Retina (tissue), 1 donor: ENCODE measurements at places on chromosomes 7 and 10.

- no peak for DNase-seq
Observed at GRCh38 chr7:136150311-136150710, 173.2 kb upstream of the MTPN start.

DNA sequence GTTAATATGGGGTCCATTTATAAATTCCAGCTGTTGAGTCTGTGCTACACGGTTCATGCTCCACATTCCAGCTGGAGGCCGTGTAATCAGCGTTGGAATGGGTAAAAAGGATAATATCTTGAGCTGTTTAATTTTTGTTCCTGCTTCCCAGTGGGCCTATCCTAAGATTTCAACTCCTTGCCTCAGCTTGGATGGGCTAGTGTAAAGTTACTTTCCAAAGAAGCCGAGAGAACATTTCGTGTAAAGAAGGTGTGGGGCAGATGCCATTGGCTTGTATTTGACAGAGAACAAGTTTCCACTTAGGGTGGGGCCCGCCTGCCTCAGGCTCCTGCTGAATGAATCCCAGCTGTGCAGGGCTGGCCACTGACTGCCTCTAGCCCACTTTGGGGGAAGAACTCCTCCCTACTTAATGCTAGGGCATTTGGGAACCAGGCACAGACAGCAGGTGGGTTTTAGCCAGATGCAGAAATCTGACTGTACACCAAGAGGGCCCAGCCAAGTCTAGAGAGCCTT lies 125.9 kb upstream of the LYZL2 start:
- no peak for DNase-seq

DNA sequence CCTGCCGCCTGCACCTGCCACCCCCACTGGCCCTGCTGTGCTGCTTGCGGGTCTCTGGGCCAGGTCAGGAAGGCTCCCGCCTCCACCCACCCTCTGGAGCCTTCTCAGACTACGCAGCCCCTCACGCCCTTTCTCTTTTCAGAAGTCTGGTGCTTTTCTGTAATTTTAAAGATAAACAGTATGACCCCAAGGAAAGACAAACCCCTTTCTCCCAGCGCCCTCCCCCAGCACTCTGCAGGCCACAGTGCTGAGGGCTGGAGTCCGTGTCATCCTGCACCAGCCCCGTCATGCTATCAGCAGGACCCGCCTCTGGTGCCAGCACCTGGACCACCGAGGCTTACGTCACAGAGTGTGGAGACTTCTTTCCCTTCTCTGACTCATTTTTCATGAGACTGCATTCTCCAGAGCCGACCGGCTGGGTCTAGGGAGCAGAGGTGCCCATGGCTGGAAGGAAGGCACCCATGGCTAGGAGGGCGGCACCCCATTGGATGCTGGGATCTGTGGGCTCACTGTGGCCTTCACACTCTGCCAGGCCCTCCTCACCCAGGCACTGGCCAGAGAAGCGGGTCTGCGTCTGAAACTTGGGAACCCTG lies 53.4 kb downstream of the CFAP46 start:
- no peak for DNase-seq

DNA sequence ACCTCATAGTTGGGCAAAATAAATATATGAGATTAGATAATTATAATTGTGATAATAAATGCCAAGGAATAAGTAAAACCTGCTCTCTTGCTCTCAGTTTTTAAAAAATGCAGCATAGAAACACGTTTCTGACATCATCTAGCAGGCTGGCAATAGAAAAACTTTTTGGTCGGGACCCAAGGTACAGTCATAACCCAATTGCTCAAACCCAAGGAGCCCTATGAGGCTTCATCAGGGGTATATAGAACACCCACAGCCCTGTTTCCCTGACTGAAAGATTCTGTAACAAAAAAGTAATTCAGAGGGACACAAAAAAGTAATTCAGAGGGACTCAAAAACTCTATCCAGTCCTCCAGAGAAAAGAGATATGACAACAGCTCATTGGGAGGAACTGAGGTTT lies 3.8 kb downstream of the PDE1C start:
- DNase-seq: no peak

GRCh38 chr7:24381894-24382505 lies 98.0 kb downstream of the NPY start:
- peak; percentile 42 for DNase-seq

- DNase-seq: no peak
Observed at GRCh38 chr7:13093160-13093559, 405.7 kb downstream of the ARL4A start.

- DNase-seq: peak; percentile 71
Observed at GRCh38 chr10:2891073-2891769, 176.1 kb upstream of the PFKP start.

- no peak for DNase-seq
Observed at GRCh38 chr7:133275446-133276095, 22.7 kb downstream of the EXOC4 start.

- DNase-seq: no peak
Observed at GRCh38 chr7:77649716-77650349, 46.4 kb upstream of the RSBN1L start.

DNA sequence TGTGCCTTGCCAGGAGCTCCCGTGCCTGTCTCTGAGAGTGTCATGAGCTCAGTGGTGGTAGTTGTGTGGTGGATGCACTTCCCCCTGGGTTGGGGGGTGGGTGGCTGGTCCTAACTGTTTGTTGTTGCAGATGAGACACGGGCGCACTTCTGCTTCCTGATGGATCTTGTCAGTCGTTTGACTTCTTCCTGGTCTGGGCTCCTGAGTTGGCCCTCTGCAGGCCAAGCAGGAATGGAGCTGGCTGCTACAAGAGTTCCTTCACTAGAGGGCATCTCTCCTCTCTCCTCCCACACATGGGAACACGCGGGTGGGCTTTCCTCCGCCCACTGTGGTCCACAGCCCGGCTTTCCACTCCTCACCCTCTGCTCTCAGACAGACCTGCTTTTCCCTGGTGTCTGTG lies 82.0 kb downstream of the BMS1 start:
- no peak for DNase-seq

GRCh38 chr10:88442716-88443115 lies 140.4 kb downstream of the RNLS start:
- DNase-seq: no peak

- DNase-seq: peak; percentile 26
Observed at GRCh38 chr10:119502209-119502608, 40.3 kb downstream of the RGS10 start.

GRCh38 chr7:106119719-106120118 lies 7.6 kb upstream of the SYPL1 start:
- DNase-seq: no peak

GRCh38 chr7:79308192-79308591 lies 145.3 kb downstream of the MAGI2 start:
- peak; percentile 26 for DNase-seq
